Epithelial cell of umbilical artery (primary cell): ENCODE measurements at places on chromosomes 5 and 9. TPM values are rescaled to one million over a fixed set of nuclear protein-coding genes. Genes with fewer than 3 reads are reported as not detected.

The PCDHGB5 gene
- 6.1 and 9.1 TPM in 2 replicates for total RNA-seq

The DRD1 gene
- not detected in 2 replicates for total RNA-seq

The SMIM33 gene
- under 0.01 TPM in 1 of 2 replicates, not detected in the other for total RNA-seq

The NR4A3 gene
- under 0.01 TPM in 2 replicates for total RNA-seq

The TCOF1 gene
- total RNA-seq, result 17.9 and 21.1 TPM in 2 replicates
